ENCODE measurements at places on chromosomes 2 and 18. TPM values are rescaled to one million over a fixed set of nuclear protein-coding genes. Genes with fewer than 3 reads are reported as not detected.

SERPINB4 gene
- polyA plus RNA-seq = not detected

CYP27A1 gene
- not detected for polyA plus RNA-seq

OXER1 gene
- not detected for polyA plus RNA-seq

GALNT3 gene
- polyA plus RNA-seq = not detected

RGPD8 gene
- polyA plus RNA-seq = 3.6 TPM

EDAR gene
- 24.3 TPM for polyA plus RNA-seq

- DNase-seq = no peak
- no peaks in the 10 kb centered on the region for H3K4me1 ChIP-seq
- H3K27ac ChIP-seq = no peak overlapping the region
- H3K4me3 ChIP-seq = no peak overlapping the region
- no peaks in the 10 kb centered on the region for H3K27me3 ChIP-seq
- H3K36me3 ChIP-seq = peaks cover 35% of the 10 kb centered on the region
These were observed 59.7 kb downstream of the CLIP4 start for GRCh38 chr2:29174937-29175336.

DNA sequence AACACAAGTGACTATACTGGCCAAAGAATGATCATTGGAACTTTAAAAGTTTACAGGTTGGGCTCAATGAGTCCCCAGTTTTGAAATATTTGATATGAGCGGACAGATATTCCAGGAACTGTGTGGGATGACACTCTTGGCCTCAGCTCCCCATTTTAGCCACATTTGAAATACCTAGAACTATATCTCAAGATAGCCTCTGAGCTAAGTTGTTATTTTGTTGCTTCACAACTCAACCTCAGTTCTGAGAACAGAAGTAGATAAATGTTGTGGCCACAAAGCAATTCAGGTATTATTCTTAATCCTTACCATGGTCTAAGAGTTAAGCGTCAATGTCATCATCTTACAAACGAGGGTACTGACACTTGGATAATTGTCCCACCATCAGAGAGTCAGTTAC lies 172.2 kb upstream of the SETBP1 start:
- no peaks in the 10 kb centered on the region for H3K36me3 ChIP-seq
- no peak overlapping the region for H3K27ac ChIP-seq
- no peaks in the 10 kb centered on the region for H3K27me3 ChIP-seq
- no peak overlapping the region for H3K4me3 ChIP-seq
- DNase-seq = no peak

DNA sequence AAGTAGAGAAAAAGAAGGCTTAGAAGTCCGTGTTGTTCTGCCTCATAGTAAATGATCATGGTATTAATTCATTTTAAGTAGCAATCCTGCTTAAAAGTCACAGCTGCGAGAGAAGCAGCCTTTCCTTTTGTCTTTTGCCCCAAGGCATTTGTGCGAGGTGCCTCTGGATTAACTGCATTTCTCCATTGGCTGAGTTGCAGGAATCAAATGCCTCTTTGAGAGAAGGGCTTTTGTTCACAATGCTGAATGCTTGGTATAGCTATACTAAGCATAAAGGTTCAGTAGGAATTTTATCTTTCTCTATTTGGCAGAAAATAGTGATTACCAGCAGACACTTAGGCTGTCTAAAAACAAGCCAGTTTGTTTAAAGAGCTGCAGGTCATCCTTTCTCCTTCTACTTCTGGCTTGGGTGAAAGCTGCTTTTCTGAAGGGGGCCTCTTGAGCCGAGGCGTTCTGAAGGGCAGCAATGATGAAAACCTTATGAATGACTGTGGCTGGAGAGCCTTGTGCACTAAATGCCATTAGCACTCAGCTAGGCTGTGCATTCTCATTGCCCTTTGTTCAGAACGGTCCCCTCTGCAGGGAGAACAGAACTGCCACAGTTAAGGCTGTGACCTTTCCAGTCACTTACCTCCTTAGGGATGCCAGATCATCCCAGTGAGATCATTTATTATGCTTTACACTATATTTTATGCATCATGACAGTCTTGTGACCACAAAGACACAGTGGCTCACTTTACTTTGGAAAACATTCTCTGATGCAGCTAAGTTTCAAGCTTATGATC lies 68.8 kb upstream of the TMEM87B start:
- no peak overlapping the region for H3K4me3 ChIP-seq
- no peak overlapping the region for H3K27ac ChIP-seq

DNA sequence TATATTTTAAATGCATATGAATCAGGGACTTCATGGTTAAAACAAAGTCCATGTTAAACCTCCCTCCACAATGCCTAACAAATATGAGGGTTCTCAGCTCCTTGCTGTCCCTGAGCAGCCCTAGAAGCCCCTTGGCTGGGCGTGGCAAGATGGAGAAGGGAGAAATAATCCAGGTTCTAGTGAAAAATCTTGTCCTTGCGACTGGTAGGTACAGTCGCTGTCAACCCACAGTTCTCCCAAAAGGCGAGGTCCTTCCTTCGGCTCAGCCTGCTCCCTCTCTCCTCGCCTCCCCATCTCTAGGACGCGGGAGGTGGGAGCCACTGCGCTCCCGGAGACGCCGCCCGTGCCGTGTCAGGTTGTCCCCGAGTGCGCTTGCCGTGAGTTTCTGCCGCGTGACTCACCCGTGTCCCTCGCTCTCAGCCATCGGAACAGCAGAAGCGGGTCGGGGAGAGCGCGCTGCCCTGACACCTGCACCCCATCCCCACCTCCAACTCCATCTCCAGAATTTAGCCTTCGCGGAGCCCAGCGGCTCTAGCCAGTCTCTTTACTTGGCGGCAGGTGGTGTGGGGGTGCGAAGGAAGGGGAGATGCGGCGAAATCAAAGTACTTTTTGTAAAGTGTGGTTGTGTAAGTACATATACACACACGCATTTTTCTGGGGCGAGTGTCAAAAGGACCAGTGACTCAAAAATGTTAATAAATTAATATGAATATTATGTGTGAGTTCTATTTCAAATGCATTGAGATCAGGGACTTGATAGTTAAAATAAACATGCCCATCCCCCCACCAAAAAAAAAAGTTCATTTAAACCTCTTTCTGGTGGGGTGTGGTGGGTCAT lies 65.1 kb upstream of the TMEM17 start:
- H3K4me3 ChIP-seq = no peak overlapping the region
- no peaks in the 10 kb centered on the region for H3K4me1 ChIP-seq
- H3K27me3 ChIP-seq = no peaks in the 10 kb centered on the region
- no peak for DNase-seq
- no peaks in the 10 kb centered on the region for H3K36me3 ChIP-seq

DNA sequence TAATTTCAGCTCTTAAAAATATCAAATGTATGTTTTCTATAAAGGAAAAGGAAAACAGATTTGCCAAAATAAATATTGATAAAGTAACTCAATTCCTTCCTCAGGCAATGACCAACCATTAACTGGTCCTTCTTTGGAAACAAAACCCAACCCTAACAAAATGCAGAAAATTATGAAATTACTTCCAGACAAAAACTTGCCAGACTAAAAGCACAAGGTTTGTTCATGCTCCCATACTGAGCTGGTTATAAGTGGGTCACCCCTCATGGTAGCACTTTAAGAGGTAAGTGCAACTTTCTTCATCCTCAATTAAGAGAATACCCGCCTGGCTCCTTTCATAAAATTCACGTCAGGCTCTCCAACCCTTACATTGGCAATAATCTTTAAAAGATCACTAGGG lies 31.1 kb upstream of the TTC32 start:
- DNase-seq = no peak
- H3K4me3 ChIP-seq = no peak overlapping the region
- H3K4me1 ChIP-seq = no peaks in the 10 kb centered on the region
- H3K27me3 ChIP-seq = no peaks in the 10 kb centered on the region

- no peak for DNase-seq
- no peaks in the 10 kb centered on the region for H3K4me1 ChIP-seq
- H3K27me3 ChIP-seq = no peaks in the 10 kb centered on the region
- no peaks in the 10 kb centered on the region for H3K36me3 ChIP-seq
- H3K27ac ChIP-seq = no peak overlapping the region
- H3K4me3 ChIP-seq = no peak overlapping the region
These were observed 269.2 kb downstream of the LRATD1 start for GRCh38 chr2:14901737-14902136.

- H3K27ac ChIP-seq = no peak overlapping the region
- H3K27me3 ChIP-seq = no peaks in the 10 kb centered on the region
- peaks cover 75% of the 10 kb centered on the region for H3K36me3 ChIP-seq
- no peaks in the 10 kb centered on the region for H3K4me1 ChIP-seq
These were observed 56.1 kb downstream of the RIF1 start for GRCh38 chr2:151465771-151466170.

DNA sequence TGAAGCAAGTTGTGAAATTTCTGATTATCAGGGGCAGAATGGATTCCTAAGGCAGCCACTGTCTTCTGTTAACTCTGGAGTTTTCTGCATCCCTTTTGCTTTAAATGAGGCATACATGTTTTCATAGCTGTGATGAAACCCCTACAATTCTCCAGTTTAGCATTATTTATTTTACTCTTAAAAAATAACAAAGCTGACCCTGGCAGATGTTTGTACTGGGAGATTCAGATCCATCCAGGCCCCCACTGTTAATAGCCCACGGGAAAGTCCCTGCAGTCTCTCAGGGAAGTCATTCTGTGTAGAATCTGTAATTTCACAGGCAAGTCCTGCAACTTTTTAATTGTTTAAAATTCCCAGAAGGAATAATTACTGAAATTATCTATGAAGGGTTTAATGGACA lies 353 bp upstream of the SULT1C4 start:
- no peak overlapping the region for H3K4me3 ChIP-seq
- H3K36me3 ChIP-seq = no peaks in the 10 kb centered on the region
- H3K27me3 ChIP-seq = no peaks in the 10 kb centered on the region
- no peak for DNase-seq
- no peak overlapping the region for H3K27ac ChIP-seq

- no peak overlapping the region for H3K27ac ChIP-seq
- DNase-seq = no peak
- H3K4me3 ChIP-seq = no peak overlapping the region
- H3K36me3 ChIP-seq = no peaks in the 10 kb centered on the region
These were observed 139.8 kb upstream of the THUMPD2 start for GRCh38 chr2:39918886-39919285.

GRCh38 chr2:20143263-20143662 lies 81.7 kb downstream of the SDC1 start:
- no peak overlapping the region for H3K4me3 ChIP-seq
- DNase-seq = no peak
- H3K27me3 ChIP-seq = no peaks in the 10 kb centered on the region
- no peaks in the 10 kb centered on the region for H3K36me3 ChIP-seq
- no peak overlapping the region for H3K27ac ChIP-seq

DNA sequence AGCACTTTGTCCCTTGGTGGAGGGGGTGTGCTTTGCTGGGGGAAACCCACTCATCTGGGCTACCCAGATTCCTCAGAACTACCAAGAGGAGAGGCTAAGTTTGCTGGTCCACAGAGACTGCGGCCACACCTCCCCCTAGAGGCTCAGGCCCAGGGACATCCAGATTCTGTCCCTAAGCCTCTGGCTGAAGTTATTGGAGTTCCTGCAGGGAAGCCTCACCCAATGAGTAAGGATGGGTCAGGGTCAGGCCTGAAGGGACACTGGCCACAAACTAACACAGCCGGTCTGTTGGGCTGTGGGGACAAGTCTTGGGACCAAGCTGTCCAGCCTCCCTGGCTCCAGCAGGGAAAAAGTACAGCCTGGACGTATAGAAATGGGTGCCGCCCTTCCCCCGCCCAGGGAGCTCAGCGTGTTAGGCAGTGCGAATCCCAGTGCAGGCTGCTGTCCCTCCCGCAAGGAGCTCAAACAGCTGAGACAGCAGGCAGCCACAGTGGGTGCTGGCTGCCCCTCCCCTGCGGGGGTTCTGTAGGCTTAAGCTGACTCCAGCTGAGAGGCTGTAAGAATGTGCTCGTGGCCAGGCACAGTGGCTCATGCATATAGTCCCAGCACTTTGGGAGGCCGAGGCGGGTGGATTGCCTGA lies 86.9 kb upstream of the ARL5A start:
- no peak overlapping the region for H3K4me3 ChIP-seq
- no peak overlapping the region for H3K27ac ChIP-seq
- H3K36me3 ChIP-seq = no peaks in the 10 kb centered on the region
- H3K4me1 ChIP-seq = no peaks in the 10 kb centered on the region
- no peaks in the 10 kb centered on the region for H3K27me3 ChIP-seq

DNA sequence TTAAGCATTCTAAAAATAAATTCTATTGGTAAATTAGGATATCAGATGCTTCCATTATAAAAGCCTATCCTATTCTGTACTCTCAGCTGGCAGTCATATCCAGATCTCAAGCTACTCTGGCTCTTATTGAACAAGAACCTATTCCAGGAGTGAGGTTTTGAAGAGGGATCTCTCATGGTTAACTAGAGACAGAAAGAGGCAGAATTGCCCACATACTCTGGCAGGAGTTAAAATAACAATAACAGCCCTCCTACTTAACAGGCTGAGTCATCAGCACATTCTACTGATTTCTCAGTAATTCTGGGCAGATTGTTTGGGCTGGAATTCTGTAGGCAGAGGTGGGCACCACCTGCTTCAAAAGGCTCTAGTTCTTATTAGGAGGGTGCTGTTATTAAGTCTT lies 142.0 kb upstream of the UNC80 start:
- H3K27me3 ChIP-seq = no peaks in the 10 kb centered on the region
- H3K4me3 ChIP-seq = no peak overlapping the region
- no peaks in the 10 kb centered on the region for H3K36me3 ChIP-seq

- no peaks in the 10 kb centered on the region for H3K27me3 ChIP-seq
- H3K4me3 ChIP-seq = no peak overlapping the region
- no peaks in the 10 kb centered on the region for H3K36me3 ChIP-seq
- no peaks in the 10 kb centered on the region for H3K4me1 ChIP-seq
These were observed 176.4 kb upstream of the TCF4 start for GRCh38 chr18:55764386-55764785.

GRCh38 chr2:8684878-8685696 lies 3.2 kb downstream of the ID2 start:
- H3K36me3 ChIP-seq = no peaks in the 10 kb centered on the region
- H3K4me1 ChIP-seq = peaks cover 5% of the 10 kb centered on the region
- H3K27me3 ChIP-seq = peaks cover 5% of the 10 kb centered on the region
- peak; percentile 39 for DNase-seq
- H3K27ac ChIP-seq = peak overlapping the region; percentile 57
- H3K4me3 ChIP-seq = peak overlapping the region; percentile 51

DNA sequence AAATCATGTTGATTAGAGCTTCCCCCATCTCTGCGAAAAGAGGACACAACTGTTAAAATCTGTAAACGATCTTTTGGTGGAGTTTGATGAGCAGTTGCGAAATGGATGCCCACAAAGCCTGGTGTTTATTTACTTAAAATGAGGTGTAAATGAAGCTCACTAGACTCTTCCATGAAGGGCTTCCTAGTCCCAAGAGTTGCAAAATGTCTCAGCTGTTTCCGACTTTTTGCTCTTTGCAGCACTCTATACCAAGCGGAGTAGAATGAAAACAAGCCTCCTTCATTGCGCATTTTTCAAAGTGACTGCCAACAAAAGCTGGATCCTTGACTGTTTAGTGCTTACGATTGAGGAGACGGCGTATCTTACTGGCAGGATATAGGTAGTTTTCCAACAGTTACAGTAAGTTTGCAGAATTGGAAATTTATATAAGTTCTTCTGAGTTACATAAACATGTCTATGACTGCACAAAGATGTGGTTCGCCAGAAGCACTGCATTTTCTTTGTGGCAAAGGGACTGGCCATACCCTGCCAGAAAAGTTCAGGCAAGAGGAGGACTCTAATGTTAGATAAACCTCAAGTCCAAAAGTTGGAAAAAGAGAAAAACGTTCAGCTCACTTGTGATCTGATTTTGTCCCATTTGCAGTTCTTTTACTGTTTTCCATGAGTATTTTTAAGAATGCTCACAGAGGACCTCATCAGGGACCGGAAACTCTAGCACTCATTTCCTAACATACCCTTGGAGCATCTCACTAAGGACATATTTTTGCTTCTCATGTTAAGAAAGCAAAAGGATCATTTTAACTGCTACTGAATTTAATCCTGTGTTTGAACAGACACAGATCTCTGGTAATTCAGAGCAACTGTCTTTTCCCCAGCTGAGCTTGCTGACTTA lies 42.7 kb downstream of the COLEC12 start:
- H3K36me3 ChIP-seq = no peaks in the 10 kb centered on the region
- no peaks in the 10 kb centered on the region for H3K27me3 ChIP-seq
- H3K4me3 ChIP-seq = no peak overlapping the region
- H3K27ac ChIP-seq = no peak overlapping the region
- DNase-seq = no peak
